GM23248 (cell line): ENCODE measurements at places on chromosomes 5 and 9.

DNA sequence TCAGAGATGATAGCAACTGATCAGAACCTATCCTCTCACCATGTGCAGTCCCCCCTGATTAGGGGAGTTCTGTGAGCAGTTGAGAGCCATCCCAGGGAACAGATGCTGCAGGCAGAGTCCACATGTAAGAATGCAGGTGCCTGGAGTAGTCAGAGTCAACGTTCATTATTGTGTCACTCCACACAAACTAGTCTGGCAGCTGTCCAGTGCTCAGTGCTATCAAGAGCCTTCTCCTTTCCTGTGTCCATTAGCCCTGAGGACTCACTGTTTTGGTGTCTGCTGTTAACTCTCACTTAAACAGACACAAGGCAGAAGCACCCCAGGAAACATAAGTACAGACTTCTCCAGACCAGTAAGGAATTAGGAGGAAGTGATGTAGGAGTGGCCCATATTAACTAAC is 2.5 kb downstream of the SH3TC2 start:
- peak; percentile 54 for DNase-seq

GRCh38 chr9:16155878-16156277 is 603.0 kb downstream of the CCDC171 start:
- DNase-seq, result no peak

DNA sequence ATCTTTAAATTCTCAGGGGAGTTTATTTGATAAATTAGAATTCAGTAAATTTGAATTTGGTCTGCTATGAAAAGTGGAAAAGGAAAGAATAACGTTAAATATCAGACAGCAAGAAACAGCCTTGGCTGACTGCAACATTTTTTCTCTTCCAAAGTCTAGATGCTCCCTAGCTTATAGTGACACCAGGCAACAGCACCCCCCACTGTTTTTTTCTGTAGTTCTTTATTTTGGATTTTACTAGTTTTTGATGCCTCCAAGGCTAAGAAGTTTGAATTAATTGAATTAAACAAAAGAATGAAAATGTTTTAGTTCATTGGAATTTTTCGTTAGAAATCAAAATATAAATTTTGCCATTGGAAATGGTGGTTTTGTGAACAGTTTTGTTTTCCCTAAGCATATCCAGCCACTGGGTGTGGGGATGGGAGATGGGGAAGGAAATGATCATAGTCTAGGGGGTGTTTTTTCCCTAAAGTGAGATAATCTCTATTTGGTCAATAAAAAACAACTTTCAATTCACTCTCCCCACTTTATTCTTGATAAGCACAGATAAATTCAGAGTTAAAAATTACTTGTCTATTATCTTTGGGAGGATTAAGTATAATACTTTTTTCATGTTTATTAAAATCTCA is 199.3 kb upstream of the CD180 start:
- DNase-seq, result no peak

- DNase-seq, result no peak
Measured at GRCh38 chr5:154841273-154841661, 9.1 kb downstream of the FAXDC2 start.

DNA sequence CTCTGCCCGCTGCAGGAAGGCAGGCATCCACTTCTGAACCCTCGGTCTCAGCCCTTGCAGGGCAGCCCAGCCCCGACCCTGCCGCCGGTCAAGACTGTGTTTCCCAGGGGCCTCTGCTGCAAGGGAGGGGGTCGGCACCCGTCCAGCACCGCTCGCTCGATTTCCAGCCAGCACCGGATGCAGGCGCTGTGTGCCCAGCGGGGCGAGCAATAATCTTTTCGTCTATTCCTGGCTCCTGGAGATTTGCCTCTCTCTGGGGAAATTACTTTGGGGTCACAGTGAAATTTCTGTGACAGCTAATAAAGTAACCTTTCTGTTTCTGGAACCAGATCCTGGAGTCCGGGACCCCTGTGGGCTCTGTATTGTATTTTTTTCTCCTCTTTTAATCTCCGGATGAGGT is 155.3 kb downstream of the COL23A1 start:
- DNase-seq, result no peak

GRCh38 chr5:59069438-59070079 is 486.7 kb downstream of the RAB3C start:
- peak; percentile 96 for DNase-seq

DNA sequence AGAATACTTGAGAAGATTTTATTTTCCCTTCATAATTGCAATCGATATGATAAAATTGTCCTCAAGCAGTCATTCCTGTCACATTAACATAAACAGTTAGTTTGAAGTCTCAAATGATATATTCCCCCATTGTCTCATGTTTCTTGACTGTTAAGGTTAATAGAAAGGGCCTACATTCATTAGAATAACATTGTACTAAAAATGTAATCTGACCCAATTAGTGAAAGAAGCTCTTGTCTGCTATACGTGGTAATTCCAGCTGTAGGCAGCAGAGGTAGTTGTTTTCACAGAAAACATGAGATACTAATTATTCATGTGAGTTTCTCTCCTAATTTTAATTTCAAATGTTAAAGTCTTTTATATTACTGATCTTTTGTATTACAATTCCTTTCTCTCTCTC is 25.9 kb upstream of the AP3B1 start:
- DNase-seq, result peak; percentile 64

GRCh38 chr5:118791926-118792734 is 196.2 kb downstream of the DTWD2 start:
- DNase-seq, result peak; percentile 85

- DNase-seq, result no peak
Measured at GRCh38 chr5:134777366-134777765, 18.8 kb downstream of the DDX46 start.

GRCh38 chr5:88679638-88680037 is 203.3 kb downstream of the MEF2C start:
- DNase-seq, result no peak

GRCh38 chr5:81749561-81750307 is 1.2 kb downstream of the SSBP2 start:
- peak; percentile 63 for DNase-seq

GRCh38 chr9:38686933-38687332 is 33.0 kb downstream of the FAM240B start:
- no peak for DNase-seq

DNA sequence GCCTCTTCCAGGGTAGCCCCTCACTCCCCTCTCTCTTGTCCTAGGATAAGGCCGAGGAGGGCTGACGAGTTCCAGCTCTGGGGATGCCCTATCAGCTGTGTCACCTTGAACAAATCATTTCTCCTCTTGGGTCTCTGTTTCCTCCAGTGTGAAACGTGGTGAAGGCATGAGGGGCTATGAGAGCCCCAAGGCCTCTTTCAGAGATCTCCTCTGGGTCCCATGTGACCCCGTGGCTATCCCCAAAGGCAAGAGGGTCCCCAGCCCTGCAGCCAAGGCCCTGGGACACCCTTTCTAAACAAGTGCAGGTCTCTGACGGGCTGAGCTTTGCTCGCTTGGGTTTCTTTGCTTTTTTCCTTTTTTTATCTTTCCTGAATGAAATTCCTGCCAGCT is 25.5 kb upstream of the SPTLC1 start:
- peak; percentile 14 for DNase-seq

GRCh38 chr9:89474939-89475338 is 23.0 kb downstream of the SEMA4D start:
- DNase-seq, result no peak

DNA sequence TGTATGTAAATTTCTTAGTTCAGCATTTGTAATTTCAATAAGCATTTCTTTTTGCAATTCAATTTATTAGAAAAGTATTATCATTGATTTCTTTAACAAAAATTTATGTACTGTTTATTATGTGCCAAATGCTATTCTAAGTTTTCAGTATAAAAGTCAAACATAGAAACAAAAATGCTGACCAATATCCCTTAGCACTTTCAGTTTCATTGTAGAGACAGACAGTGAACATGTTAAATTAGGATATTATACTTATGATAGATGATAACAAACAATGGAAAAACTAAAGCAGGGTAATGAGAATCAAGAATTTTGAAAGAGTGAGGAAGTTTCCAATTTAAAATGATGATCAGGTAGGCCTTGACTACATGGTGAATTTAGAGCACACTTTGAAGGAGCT is 1106.0 kb downstream of the TAF11L14 start:
- no peak for DNase-seq

DNA sequence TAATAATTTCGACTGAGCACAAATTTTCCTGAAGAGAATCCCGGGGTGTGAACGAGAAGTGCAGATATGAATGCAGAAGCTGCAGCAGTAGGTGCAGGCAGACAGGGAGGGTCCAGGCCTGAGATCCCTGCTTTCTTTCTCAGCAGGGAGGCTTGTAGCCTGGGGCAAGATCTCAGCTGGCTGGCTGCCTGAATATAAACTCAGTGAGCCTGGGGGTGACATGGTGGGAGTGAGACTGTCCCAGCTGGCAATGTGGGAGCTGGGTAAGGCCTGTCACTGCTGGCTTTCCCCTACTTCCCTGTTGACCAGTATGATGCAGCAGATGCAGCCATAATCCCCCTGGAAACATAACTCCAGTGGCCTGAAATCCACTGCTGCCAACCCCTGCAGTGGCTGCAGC is 325.2 kb downstream of the CETN3 start:
- DNase-seq, result no peak

- DNase-seq, result peak; percentile 45
Measured at GRCh38 chr5:14439087-14439871, 142.3 kb upstream of the OTULINL start.

DNA sequence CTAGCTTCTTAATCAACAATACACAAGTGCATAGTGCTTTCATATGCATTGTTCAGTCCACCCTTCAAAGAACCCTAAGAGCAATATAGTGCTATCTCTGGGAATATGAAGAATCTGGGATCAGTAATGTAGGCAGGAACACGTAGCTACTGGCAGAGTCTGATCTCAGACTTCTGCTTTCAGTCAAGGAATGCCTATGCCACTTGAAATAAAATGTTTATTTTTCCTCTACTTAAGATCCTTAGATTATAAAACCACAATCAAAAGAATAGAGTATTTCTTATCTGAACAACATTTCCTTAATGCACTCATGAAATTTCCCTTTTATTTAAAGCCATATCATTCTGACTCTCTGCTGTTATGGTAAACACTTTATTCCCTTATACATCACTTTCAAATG is 1407.8 kb upstream of the C9orf72 start:
- no peak for DNase-seq

GRCh38 chr9:109409773-109410397 is 88.2 kb downstream of the PTPN3 start:
- no peak for DNase-seq

- no peak for DNase-seq
Measured at GRCh38 chr9:108837530-108837929, 18.3 kb downstream of the ACTL7B start.

DNA sequence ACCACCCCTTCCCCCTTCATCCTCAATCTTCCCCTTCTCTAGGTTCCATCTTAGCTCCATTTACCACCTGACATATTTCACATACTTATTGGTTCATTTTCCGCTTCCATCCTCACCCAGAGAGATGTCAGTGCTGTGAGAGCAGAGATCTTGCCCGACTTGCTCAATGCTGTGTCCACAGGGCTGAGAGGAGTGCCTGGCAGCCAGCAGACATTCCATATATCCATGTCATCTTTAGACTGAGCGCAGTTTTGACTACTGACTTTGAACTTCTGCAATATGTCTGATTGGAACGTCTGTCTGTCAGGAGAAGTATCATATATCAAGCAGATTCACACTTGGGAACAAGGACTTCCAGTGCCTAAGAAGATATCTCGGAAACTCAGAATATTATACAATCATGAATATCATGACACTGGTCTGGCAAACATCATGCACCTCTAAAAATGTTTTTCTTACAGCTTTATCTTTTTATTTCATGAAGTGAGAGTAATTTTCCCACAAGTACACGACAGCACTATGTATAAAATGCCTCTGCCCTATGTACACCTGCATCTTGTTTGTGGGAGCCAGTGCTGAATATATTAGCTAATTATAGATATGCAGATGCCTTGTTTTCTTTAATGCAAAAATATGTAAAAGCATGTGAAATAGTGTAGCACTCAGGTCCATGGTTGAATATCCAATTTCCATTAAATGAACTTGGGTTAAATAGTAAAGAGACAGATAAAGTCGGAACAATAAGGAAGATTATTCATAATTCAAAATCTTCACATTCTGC is 454.0 kb upstream of the DAP start:
- DNase-seq, result peak; percentile 1

DNA sequence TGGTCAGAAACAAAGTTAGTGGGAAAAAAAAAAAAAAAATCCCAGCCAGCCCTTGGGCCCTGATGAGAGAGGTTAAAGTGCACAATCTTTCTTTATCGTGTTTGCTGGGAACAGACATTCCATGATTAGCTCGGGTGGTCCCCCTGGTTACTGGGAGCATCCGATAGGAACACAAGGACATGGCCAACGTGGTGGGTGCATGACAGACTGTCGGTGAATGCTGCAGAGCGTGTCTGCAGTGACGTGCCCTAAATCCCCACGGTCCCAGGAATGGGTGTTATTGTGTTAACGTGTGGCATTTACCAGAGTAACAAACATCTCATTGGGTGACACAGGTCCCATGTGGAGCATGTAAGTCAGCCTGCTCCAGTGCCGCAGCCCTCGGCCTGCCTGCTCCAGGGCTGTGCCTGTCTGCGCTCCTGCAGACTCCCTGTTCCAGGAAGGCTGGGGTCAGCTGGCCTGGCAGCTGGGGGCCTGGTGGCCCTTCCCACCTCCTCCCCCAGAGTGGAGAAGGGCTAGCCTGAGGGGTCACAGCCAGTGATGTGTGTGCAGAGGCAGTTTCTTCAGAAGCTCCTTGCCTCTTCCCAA is 34.3 kb upstream of the TBC1D2 start:
- DNase-seq, result no peak

DNA sequence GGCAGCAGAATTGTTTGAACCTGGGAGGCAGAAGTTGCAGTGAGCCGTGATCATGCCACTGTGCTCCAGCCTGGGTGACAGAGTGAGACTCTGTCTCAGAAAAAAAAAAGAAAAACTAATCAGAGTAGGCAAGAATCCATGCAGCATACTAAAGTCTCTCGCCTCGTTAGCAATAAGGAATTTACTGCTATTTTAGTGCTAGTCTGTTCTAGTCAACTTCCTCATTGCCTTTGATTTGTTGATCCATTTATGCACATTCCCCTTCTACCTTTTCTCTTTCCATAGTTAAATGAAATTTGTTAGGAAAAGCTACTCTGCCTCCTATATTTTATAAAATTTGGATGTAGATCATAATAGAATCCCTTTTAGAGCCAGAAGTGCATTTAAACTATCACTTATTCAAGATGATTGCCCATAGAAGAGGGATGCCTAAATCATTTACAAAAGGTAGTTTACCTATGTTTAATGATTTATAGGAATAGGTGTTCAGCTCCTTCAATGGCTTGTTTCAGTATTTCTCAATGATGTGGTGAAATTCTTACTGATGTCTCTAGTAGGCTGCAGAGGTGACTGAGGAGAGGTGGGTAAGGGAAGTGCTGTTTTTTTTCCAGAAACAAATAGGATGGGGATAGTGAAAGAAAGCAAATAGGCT is 1.9 kb downstream of the LRRC19 start:
- no peak for DNase-seq

GRCh38 chr5:143124593-143124992 is 278.9 kb downstream of the NR3C1 start:
- DNase-seq, result no peak
